Left ventricle myocardium inferior (tissue), 1 donor: ENCODE measurements at places on chromosomes 3 and 15. TPM values are rescaled to one million over a fixed set of nuclear protein-coding genes. Genes with fewer than 3 reads are reported as not detected.

The MESP1 gene
- total RNA-seq, result 8.4 TPM

DNA sequence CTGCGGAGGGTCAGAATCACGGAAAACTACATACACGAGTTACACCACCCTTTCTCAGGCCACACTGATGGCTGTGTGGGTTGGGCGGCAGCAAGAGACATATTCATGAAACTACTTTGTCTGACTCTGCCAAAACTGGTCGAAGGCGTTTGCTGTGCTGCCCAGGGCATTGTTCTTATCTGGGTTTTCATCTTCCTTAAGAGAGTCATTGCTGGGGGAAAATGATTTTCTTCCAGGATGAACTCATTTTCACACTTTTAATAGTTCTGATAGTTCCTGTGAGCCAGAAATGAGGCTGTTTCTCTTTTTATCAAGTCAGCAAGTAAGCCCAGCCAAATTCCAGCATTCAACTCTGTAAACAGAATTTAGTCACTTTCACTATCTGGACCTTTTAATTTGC, 47.6 kb downstream of the TRIM71 start:
- H3K4me3 ChIP-seq, result no peak overlapping the region
- DNase-seq, result no peak
- no peak overlapping the region for H3K27ac ChIP-seq
- H3K36me3 ChIP-seq, result no peaks in the 10 kb centered on the region
- no peaks in the 10 kb centered on the region for H3K4me1 ChIP-seq

GRCh38 chr3:71785532-71786216, 726 bp upstream of the PROK2 start:
- H3K27ac ChIP-seq, result no peak overlapping the region
- DNase-seq, result no peak
- H3K4me3 ChIP-seq, result peak overlapping the region; percentile 58

DNA sequence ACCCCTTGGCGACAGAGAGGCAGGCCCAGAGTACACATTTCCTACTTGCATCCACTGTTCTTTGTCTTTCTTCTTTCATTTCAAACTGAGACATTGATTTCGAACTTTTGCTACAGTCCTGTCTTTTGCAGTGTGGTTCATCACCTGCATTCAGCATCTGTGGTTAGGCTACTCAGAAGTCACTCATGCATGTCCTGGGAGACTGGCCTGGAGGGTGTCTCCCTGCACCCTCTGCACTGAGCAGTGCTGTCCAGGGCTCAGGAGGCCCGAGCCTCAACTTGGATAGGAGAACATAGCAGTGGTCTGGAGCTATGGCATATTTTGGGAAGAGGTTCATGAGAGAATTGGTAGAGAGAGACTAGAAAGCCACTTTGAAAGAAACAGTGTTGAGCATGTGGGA, 240.2 kb upstream of the TPRG1 start:
- H3K36me3 ChIP-seq, result no peaks in the 10 kb centered on the region
- no peaks in the 10 kb centered on the region for H3K27me3 ChIP-seq
- no peaks in the 10 kb centered on the region for H3K4me1 ChIP-seq
- H3K4me3 ChIP-seq, result no peak overlapping the region

The STRC gene
- total RNA-seq, result not detected

The PLAAT1 gene
- total RNA-seq, result 8.1 TPM

- no peaks in the 10 kb centered on the region for H3K4me1 ChIP-seq
- H3K27me3 ChIP-seq, result peaks cover 41% of the 10 kb centered on the region
- no peak overlapping the region for H3K27ac ChIP-seq
- no peak for DNase-seq
Observed at GRCh38 chr3:128506754-128507153, 13.8 kb upstream of the GATA2 start.

GRCh38 chr15:58019503-58020376, 45.8 kb downstream of the ALDH1A2 start:
- no peaks in the 10 kb centered on the region for H3K36me3 ChIP-seq
- no peak for DNase-seq

DNA sequence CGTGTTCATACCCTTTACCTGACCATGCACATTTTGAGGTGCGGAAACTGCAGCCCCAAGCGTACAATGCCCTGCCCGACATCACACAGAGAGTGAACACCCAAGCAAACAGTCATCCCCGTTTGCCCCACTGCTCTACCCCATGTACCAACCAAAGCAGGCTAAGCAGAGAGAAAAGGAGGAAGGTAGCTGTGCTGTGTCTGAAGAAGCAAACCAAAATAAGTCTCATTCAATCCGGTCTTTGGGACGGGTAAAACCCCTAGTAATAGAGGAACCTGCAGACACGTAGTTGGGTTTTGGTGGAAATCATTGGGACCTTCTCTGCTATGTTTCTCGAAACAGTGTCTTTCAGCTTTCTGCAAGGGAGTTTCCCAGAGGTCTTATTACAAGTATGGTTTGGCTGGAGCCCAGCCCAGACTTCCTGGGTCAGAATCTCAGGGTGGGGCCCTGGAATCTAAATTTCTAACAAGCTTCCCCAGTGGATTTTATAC, 164.6 kb upstream of the HES1 start:
- no peak overlapping the region for H3K4me3 ChIP-seq
- no peak overlapping the region for H3K27ac ChIP-seq
- peaks cover 25% of the 10 kb centered on the region for H3K27me3 ChIP-seq

DNA sequence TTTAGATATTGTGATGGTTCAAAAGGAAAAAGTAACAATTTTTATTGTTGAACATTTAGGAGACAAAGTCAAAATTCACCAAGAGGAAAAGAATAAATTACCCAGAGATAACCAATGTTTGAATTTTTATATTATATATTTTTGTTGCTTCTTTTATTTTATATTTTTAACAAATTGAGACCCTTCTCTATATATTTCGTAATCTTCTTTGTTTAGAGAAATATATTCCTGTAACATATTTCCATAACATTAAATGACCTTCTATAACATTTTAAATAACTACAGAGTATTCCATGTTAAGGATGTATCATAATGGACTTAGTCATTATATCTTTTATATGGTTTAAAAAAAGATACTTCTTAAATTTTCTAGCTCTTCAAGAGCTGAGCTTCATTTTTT, 128.0 kb downstream of the RBPMS2 start:
- DNase-seq, result no peak
- no peak overlapping the region for H3K27ac ChIP-seq
- H3K4me1 ChIP-seq, result peaks cover 7% of the 10 kb centered on the region
- H3K4me3 ChIP-seq, result no peak overlapping the region
- no peaks in the 10 kb centered on the region for H3K36me3 ChIP-seq
- H3K27me3 ChIP-seq, result no peaks in the 10 kb centered on the region

GRCh38 chr15:64836023-64836536, 5.6 kb upstream of the PLEKHO2 start:
- H3K27ac ChIP-seq, result peak overlapping the region; percentile 79
- peaks cover 15% of the 10 kb centered on the region for H3K4me1 ChIP-seq
- no peaks in the 10 kb centered on the region for H3K27me3 ChIP-seq

GRCh38 chr3:50491023-50491422, 12.4 kb downstream of the CACNA2D2 start:
- H3K27me3 ChIP-seq, result no peaks in the 10 kb centered on the region
- H3K4me3 ChIP-seq, result no peak overlapping the region
- H3K36me3 ChIP-seq, result no peaks in the 10 kb centered on the region
- H3K27ac ChIP-seq, result no peak overlapping the region

DNA sequence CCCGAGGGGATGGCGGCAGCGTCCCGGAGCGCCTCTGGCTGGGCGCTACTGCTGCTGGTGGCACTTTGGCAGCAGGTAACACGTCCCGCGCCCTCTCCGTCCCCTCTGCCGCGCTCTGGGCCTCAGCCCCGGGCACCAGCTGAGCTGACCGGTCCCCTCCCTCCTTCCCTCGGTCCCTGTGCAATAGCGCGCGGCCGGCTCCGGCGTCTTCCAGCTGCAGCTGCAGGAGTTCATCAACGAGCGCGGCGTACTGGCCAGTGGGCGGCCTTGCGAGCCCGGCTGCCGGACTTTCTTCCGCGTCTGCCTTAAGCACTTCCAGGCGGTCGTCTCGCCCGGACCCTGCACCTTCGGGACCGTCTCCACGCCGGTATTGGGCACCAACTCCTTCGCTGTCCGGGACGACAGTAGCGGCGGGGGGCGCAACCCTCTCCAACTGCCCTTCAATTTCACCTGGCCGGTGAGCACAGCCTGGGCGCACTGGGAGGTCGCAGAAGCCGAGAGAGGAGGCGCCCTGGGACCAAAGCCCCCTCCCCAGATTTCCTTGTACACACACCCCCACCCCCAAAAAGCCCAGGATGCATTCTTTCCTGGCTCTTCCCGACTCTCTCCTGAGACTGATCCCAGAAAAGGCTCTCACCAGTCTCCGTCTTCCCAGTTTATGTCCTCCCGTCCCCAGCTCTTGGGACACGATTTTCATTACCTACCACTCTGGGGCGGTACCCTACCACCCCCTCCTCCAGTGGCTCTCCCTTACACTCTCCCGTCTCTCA, 705 bp downstream of the DLL4 start:
- DNase-seq, result peak; percentile 57
- H3K4me3 ChIP-seq, result peak overlapping the region; percentile 77
- peaks cover 72% of the 10 kb centered on the region for H3K27me3 ChIP-seq
- peaks cover 24% of the 10 kb centered on the region for H3K36me3 ChIP-seq
- H3K4me1 ChIP-seq, result peaks cover 94% of the 10 kb centered on the region

The CLRN1 gene
- total RNA-seq, result not detected

DNA sequence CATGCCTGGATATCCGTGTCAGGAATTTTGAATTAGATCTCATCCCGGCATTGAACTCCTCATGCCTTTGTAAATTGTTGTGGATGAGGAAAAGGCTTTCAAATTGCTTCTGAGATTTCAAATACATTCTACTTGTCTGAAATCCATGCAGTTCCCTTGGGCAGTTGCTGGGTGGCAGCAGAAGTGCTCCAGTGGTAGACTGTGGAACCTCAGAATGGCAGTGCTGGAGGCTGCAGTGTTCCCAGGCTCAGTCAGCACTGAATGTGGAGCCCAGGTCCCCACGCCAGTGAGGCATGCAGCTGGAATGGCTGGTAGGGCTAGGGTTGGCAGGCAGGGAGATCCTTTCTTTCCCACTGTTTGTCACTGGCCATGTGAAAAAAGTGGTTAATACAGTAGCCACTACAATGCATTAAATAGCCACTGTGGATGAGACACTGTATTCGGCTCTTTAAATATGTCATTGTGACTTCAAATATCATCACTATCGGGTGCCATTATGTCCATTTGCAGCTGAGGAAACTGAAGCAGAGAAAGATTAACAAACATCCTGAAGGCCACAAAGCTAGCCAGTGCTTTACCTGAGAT, 98.6 kb downstream of the TPRG1 start:
- no peaks in the 10 kb centered on the region for H3K36me3 ChIP-seq
- H3K27me3 ChIP-seq, result no peaks in the 10 kb centered on the region
- no peak overlapping the region for H3K4me3 ChIP-seq
- peak; percentile 19 for DNase-seq

DNA sequence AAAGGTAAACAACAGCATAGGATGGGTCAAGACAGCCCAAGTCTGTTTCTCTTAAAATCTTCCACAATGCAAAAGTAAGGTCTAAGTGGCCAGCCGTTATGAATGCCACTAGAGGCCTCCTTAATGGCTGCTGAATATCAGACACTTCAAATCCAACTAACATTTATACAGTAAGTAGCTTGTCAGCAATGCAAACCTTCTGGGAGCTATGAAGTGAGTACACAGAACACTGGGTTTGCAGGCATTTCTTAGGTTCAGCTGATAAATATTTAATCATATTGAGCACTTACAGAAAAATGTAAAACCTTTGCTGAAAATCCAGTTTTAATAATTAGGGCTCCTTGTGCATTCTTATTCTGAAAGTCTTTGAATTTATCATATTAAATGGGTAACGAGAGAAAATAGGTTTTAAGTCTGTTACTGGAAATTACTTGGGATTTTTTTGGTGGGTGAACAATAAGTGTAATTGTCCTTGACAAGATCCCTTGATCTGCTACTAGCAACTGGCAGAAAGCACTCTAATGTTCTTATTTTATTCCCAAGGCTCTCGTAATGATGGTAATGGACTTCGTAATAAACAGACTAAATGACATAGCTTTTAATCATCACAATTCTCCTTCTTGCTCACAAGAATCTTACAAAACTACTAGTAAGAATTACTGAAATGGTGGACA, 141.7 kb upstream of the GPR149 start:
- H3K36me3 ChIP-seq, result no peaks in the 10 kb centered on the region
- H3K27ac ChIP-seq, result no peak overlapping the region
- no peaks in the 10 kb centered on the region for H3K4me1 ChIP-seq
- H3K27me3 ChIP-seq, result no peaks in the 10 kb centered on the region
- H3K4me3 ChIP-seq, result no peak overlapping the region
- no peak for DNase-seq

The NAA80 gene
- total RNA-seq, result 5.3 TPM

DNA sequence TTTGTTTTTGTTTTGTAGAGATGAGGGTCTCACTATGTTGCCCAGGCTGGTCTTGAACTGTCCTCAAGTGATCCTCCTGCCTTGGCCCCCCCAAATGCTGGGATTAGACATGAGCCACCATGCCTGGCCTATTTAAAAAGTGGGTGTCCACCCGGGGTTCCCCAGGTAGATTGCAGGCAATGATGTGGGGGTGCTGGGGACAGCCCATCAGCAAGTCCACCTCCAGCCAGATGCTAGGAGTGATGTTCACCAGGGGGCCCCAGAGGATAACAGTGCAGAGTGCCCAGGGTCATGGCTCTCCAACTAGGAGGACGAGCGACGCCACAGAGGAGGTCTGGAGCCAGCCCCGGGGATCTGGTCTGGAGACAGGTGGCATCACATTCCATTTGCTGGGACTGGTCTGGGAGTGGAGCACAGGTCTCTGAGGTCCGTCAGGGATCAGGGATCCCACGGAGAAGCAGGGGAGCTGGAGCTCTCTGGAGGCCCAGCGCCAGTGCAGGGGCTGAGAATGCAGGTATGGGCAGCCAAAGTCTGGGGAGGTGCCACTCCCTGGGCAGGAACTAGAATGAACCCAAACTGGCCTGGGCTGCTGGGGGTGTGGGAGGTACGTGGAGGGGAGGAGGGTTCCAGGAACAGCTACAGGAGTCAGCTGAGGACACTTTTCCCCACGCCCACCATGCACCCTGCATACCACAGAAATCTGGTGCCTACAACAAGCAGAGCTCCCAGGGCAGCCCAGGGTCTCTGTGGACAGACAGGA, 51.2 kb upstream of the PCSK6 start:
- H3K27me3 ChIP-seq, result peaks cover 12% of the 10 kb centered on the region
- no peaks in the 10 kb centered on the region for H3K36me3 ChIP-seq
- no peak for DNase-seq
- no peak overlapping the region for H3K27ac ChIP-seq
- H3K4me1 ChIP-seq, result no peaks in the 10 kb centered on the region

The C2CD4B gene
- total RNA-seq, result 1.9 TPM

DNA sequence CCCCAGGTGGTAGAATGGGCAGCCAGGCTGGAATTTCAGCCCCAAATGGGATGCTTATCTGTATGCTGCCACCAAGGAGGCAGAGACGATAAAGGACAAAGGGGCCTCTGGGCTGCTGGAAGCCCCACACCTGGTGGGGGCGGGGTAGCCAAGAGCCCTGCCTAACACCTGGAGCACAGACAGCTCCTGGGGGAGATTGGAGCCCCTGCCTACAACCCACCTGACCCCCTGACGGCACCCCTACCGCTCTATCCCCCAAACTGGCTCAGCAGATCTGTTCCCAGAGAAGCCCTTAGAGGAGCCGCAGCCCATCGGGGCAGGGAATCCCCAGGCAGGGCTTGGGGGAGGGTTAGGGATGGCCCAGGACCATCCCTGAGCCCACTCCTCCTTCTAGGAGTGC, 15.8 kb upstream of the SEMA3F start:
- H3K4me1 ChIP-seq, result peaks cover 17% of the 10 kb centered on the region
- no peaks in the 10 kb centered on the region for H3K27me3 ChIP-seq
- DNase-seq, result no peak
- H3K36me3 ChIP-seq, result no peaks in the 10 kb centered on the region
- no peak overlapping the region for H3K27ac ChIP-seq

The APBA2 gene
- 0.38 TPM for total RNA-seq
